Epithelial cell of esophagus (primary cell): ENCODE measurements at places on chromosomes 12 and 14.

DNA sequence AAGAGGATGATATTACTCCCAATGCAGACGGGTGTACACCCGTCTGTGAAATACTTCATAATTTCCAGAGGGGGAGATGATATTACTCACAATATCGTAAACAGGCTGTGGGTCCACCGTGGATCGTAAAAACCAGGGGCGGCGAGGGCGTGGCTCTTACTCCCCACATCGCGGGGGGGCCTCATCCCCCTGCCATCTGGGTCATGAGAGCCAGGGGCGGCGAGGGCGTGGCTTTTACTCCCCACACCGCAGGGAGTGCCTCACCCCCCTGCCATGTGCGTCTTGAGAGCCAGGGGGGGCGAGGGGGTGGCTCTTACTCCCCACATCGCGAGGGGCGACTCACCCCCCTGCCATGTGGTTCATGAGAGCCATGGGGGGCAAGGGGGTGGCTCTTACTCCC lies 86.2 kb upstream of the GNG2 start:
- no peak for DNase-seq

DNA sequence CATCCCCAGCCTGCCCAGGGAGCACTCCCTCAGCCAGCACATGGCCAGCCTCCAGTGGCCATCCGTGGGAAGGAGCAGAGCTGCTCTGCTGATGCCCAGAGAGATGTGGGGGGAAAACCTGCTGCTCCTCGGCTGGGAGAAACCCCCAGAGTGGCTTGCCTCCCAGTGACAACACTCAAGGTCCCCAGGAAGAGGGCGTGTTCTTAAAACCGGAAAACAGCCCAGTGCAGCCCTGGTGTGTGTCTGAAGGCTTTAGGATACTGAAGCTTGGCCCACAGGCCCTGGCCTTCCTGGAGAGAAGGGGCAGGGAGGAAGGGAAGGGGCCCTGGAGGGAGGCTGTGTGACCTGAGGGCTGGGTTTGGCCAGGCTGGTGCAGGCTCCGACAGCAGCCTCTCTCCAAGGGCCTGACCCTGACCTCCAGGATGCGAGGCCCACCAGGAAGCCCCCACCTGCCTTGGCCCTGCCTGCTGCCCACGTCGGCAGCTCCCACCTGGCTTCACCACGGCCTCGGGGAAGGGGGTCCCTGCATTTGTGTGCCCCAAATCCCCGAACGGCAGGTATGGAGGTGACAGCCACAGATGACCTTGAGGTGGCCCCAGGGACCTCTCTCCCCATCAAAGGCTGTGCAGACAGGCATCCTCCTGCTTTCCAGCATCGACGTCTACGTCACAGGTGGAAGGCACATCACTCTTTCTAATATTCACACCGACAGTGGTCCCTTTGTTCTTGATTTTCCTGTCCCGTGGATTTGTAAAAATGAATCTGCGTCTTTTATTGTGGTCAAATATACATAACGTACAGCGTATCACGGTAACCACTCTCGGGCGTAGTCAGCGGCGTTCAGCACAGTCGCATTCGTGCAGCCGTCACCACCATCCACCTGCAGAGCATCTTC lies 190.0 kb upstream of the C14orf180 start:
- DNase-seq, result no peak

DNA sequence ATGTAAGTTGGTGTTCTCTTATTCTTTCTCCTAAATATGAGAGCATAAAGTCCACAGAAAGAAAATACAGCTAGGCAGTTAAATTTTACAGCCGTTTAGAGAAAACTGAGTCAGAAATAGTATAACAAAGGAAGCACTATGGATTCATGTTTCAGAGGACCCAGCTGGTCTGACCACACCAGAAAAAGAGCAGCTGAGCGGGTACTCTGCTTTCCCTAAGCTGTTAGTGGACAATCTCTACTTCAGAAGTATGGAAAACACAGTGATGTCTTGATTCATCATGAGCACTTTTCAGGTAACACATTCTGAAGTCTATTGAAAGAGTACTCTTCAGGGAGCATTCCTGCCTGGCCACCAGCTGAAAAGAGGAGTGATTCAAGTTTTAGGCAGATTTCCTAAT lies 12.4 kb downstream of the PPM1H start:
- no peak for DNase-seq

- DNase-seq, result no peak
These were observed 24.3 kb downstream of the CALM1 start for GRCh38 chr14:90421001-90421631.

GRCh38 chr14:68862954-68863594 lies 70.2 kb upstream of the ZFP36L1 start:
- DNase-seq, result peak; percentile 82

DNA sequence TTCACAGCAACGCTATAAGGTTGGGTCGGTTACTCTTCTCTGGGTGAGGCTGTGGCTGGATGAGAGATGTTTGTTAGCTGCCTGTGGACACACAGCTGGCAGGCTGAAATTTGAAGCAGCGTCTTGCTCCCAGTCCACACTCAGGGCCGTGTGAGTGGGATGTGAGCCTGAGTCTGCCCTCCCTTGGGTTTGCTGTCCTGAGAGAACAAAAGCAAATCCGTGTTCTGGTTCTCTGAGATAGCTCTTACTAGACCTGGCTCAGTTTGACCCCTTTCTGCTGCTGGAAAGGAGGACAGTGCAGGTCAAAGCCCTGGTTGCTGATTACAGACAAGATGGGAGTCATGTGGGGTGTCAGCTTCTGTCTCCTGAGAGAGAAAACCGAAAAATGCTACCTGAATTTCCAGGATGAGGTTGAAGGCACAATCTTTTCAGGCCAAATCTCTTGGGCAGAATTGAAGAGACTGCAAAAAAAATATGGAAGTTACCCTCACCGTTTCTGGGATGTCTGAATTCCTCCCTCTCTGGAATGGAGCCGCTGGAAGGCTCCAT lies 270.8 kb downstream of the ZFP36L1 start:
- DNase-seq, result no peak
